ENCODE measurements at places on chromosomes 7 and 10. TPM values are rescaled to one million over a fixed set of nuclear protein-coding genes. Genes with fewer than 3 reads are reported as not detected.

MYL7 gene
- not detected for total RNA-seq

SPACDR gene
- 0.43 TPM for total RNA-seq

BRAT1 gene
- 23.6 TPM for total RNA-seq

HOXA10 gene
- total RNA-seq, result 9.8 TPM

ZNF212 gene
- total RNA-seq, result 4.5 TPM

PNLIPRP2 gene
- not detected for total RNA-seq

CALHM1 gene
- not detected for total RNA-seq

UPK3BL2 gene
- 11.7 TPM for total RNA-seq

OR2A12 gene
- not detected for total RNA-seq

CYP3A5 gene
- 0.74 TPM for total RNA-seq

LRRD1 gene
- total RNA-seq, result not detected

SKIDA1 gene
- 1.3 TPM for total RNA-seq

WIPF3 gene
- 0.07 TPM for total RNA-seq

C10orf143 gene
- not detected for total RNA-seq

TEX36 gene
- not detected for total RNA-seq

RNLS gene
- not detected for total RNA-seq

TMEM184A gene
- total RNA-seq, result 6.7 TPM

CTBP2 gene
- total RNA-seq, result 75.1 TPM

SLC12A9 gene
- total RNA-seq, result 10.5 TPM

COL17A1 gene
- not detected for total RNA-seq

CADPS2 gene
- 17.2 TPM for total RNA-seq

SLC26A5 gene
- total RNA-seq, result not detected

VWDE gene
- total RNA-seq, result 3.1 TPM

OGA gene
- total RNA-seq, result 96.2 TPM

FBXL13 gene
- total RNA-seq, result 38.7 TPM

LRRN3 gene
- total RNA-seq, result not detected

CDK5 gene
- 10.8 TPM for total RNA-seq

GNG11 gene
- 66.1 TPM for total RNA-seq

SH3PXD2A gene
- total RNA-seq, result 0.82 TPM

CYP2C9 gene
- total RNA-seq, result not detected

Data from NCI-H460 (cell line).